Activated CD4-positive, alpha-beta memory T cell treated with anti-CD3 and anti-CD28 coated beads, Interleukin-2, amount 10 ng/mL, durations not matched to agents 7 days and 5 days (primary cell): ENCODE measurements at places on chromosomes 7 and 10. TPM values are rescaled to one million over a fixed set of nuclear protein-coding genes. Genes with fewer than 3 reads are reported as not detected.
A peak's percentile ranks its signal among the peaks of the same experiment; 100 is the strongest.

DNA sequence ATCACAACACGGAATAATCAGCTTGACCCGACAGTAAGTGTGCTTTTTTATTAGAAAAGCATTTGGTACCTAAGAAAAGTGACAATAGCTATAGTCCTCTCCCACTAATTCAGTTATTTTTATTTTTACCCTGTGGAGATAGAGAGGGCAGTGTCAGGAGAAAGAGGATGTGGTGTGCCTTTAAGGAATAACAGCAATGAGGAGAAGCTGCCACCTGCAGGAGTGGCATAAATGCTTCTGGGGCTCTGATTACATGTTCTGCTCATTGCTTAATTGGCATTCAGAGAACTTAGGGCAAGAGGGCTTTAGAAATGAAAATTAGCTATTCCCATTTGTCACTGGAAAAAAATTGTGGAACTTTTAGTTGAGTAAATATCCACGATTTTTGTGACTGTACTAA, 60.1 kb downstream of the DENND11 start:
- no peaks in the 10 kb centered on the region for H3K27me3 ChIP-seq
- H3K36me3 ChIP-seq, result peaks cover 38% of the 10 kb centered on the region
- H3K4me1 ChIP-seq, result no peaks in the 10 kb centered on the region
- H3K27ac ChIP-seq, result no peak overlapping the region
- no peak overlapping the region for H3K4me3 ChIP-seq
- DNase-seq, result no peak

DNA sequence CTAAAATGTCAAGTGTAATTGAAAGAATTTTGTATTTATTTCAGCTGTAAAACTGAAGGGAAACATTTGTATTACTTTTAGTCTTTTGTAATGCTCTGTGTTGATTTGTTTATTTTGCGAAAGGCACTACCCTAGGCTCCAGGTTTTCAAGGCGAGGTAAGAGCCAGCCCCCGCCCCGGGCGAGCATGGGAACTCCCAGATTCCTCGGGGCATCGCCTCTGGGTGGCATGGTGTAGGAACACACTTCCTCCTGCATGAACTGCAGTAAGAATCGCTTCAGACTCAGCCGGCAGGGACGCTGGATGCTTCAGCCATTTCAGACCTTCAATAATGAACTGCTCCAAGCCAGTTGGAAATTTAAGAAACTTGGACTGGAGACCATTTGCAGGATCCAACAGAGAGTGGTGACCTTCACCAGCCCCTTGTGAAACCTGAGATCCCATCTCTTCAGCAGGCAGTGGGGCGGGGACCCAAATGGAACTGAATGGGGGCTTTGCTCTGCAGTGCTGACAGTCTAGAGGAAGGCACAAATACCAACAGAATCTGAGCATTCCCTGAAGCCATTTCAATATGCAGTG, 544.3 kb upstream of the MGMT start:
- no peak overlapping the region for H3K27ac ChIP-seq
- H3K4me1 ChIP-seq, result no peaks in the 10 kb centered on the region
- no peaks in the 10 kb centered on the region for H3K36me3 ChIP-seq
- no peak overlapping the region for H3K4me3 ChIP-seq
- DNase-seq, result no peak

DNA sequence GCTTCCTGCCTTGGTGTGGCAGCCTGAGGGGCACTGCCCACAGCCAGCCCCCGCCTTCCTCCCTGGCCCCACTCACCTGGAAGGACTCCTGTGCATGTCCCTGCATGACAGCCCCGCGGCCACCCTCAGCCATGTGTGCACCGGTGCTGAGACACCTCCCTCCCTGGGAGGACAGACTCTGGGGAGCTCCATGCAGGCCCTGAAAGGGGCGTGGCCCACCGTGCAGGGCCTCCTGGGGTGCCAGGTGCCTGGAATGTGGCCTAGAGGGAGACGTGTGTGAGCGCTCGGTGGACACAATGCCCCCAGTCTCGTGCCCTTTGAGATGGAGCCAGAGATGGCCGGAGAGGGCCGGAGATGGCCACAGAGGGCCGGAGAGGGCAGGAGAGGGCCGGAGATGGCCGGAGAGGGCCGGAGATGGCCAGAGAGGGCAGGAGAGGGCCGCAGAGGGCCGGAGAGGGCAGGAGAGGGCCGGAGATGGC, 59.1 kb upstream of the PPP2R2D start:
- DNase-seq, result no peak
- no peaks in the 10 kb centered on the region for H3K36me3 ChIP-seq
- H3K27ac ChIP-seq, result no peak overlapping the region
- no peaks in the 10 kb centered on the region for H3K4me1 ChIP-seq
- no peak overlapping the region for H3K4me3 ChIP-seq

The NANOS1 gene
- 0.40 TPM for total RNA-seq

The AASS gene
- 0.93 TPM for total RNA-seq

- DNase-seq, result no peak
- H3K36me3 ChIP-seq, result no peaks in the 10 kb centered on the region
- H3K4me1 ChIP-seq, result peaks cover 12% of the 10 kb centered on the region
- H3K27me3 ChIP-seq, result peaks cover 7% of the 10 kb centered on the region
- H3K4me3 ChIP-seq, result no peak overlapping the region
- no peak overlapping the region for H3K27ac ChIP-seq
Measured at GRCh38 chr10:78539247-78539766, 505.6 kb downstream of the RPS24 start.

DNA sequence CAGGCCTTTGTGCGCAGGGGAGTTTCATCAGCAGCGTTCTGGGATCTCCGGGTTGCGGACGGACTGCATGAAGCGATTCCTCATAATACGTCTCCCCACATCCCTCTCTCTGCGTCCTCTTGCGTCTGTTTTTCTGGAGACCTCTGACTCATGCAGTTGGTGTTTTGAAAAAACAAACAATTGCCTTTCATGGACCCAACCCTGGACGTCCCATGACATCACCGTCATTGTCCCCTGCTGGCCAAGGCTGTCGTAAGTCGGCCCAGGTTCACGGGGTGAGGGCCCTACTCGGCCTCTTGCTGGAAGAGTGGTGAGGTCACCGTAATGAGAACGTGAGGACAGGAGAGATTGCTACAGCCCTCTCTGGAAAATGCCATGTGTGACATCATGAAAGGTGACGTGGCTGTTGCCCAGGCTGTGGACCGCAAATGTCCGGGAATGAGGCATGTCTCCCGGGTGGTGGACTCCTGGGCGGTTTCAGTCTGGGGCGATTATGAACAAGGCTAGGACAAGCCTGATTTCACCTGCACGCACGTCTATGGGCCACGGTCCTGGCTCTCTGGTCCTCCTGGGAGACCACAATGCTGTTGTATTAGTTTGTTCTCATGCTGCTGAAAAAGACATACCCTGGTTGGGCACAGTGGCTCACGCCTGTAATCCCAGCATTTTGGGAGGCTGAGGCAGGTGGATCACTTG, 9.8 kb upstream of the MAFK start:
- H3K36me3 ChIP-seq, result no peaks in the 10 kb centered on the region
- H3K27me3 ChIP-seq, result peaks cover 4% of the 10 kb centered on the region
- no peak overlapping the region for H3K27ac ChIP-seq
- no peak overlapping the region for H3K4me3 ChIP-seq
- DNase-seq, result no peak

GRCh38 chr7:147540743-147541142, 1049.8 kb upstream of the C7orf33 start:
- no peaks in the 10 kb centered on the region for H3K4me1 ChIP-seq
- H3K27ac ChIP-seq, result no peak overlapping the region
- H3K36me3 ChIP-seq, result no peaks in the 10 kb centered on the region
- H3K4me3 ChIP-seq, result no peak overlapping the region

DNA sequence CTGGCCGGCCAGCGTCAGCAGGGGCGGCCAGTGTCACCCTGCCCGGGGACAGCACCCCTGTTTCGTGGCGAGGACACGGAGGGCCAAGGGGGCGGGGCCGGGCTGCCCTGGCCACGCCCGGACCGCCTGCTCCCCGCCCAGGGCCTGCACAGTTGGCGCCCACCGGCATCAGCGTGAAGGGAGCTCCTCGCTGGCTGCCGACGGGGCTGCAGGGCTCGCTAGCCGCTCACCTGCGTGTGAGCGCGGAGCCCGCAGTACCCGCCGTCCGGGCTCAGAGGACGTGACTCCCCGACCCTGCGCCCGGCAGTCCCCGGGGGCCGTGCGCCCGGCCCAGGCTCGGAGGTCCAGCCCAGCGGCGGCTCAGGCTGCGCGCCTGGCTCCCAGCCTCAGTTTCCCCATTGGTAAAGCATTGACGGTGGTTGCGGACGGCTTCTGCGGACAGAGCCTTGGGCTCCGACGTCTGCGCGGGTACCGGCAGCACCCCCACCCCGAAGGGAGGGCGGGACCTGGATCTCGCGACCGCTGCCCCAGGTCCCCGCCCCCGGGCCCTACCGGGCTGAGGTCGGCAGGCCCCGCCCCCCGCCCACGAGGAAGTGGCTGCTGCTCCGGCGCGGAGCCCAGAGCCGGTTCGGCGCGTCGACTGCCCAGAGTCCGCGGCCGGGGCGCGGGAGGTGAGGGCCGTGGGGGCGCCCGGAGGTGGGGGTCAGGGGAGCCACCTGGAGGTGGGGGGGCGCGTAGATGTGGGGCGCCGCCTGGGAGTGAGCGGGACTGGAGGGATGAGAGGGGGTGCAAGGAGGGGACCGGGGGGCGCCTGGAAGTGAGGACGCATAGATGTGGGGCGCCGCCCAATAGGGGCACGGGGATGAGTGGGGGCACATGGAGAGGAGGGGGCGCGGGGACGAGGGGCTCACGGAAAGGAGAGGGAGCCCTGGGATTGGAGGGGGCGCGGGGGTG, at the start of gene ARPC1B:
ARPC1B (plus strand) TSS at position 620 of the 954 bp plus-strand sequence. CDS start 10,985 bp downstream, outside the sequence.
- peaks cover 48% of the 10 kb centered on the region for H3K4me1 ChIP-seq
- H3K27me3 ChIP-seq, result no peaks in the 10 kb centered on the region
- peak within 1 kb of the TSS; percentile 80 for H3K4me3 ChIP-seq
- DNase-seq, result peak; percentile 87
- H3K27ac ChIP-seq, result peak within 1 kb of the TSS; percentile 83

The LRRN3 gene
- total RNA-seq, result 19.2 TPM

DNA sequence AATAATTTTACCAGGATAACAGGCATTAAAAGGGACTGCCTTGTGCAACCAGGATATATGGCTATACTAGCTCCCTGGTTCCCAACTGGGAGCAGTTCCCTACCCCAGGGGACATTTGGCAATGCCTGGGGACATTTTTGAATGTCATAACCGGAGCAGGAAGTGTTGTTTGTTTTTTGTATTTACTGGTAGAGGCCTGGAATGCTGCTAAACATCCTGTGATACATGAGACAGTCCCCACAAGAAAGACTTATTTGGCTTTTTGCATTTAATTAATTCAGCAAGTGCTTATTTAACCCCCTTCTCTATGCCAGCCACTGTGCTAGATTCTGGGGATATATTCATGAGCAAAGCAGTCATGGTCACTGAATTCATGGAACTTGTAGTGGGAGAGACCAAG, 181.2 kb downstream of the BBS9 start:
- no peaks in the 10 kb centered on the region for H3K4me1 ChIP-seq
- no peak for DNase-seq
- H3K4me3 ChIP-seq, result no peak overlapping the region
- H3K27me3 ChIP-seq, result no peaks in the 10 kb centered on the region

The ITIH2 gene
- not detected for total RNA-seq

GRCh38 chr10:83942410-83942809, 196.9 kb upstream of the GHITM start:
- no peak for DNase-seq
- H3K36me3 ChIP-seq, result no peaks in the 10 kb centered on the region
- no peak overlapping the region for H3K27ac ChIP-seq
- H3K4me1 ChIP-seq, result no peaks in the 10 kb centered on the region
- peaks cover 3% of the 10 kb centered on the region for H3K27me3 ChIP-seq
- H3K4me3 ChIP-seq, result no peak overlapping the region

DNA sequence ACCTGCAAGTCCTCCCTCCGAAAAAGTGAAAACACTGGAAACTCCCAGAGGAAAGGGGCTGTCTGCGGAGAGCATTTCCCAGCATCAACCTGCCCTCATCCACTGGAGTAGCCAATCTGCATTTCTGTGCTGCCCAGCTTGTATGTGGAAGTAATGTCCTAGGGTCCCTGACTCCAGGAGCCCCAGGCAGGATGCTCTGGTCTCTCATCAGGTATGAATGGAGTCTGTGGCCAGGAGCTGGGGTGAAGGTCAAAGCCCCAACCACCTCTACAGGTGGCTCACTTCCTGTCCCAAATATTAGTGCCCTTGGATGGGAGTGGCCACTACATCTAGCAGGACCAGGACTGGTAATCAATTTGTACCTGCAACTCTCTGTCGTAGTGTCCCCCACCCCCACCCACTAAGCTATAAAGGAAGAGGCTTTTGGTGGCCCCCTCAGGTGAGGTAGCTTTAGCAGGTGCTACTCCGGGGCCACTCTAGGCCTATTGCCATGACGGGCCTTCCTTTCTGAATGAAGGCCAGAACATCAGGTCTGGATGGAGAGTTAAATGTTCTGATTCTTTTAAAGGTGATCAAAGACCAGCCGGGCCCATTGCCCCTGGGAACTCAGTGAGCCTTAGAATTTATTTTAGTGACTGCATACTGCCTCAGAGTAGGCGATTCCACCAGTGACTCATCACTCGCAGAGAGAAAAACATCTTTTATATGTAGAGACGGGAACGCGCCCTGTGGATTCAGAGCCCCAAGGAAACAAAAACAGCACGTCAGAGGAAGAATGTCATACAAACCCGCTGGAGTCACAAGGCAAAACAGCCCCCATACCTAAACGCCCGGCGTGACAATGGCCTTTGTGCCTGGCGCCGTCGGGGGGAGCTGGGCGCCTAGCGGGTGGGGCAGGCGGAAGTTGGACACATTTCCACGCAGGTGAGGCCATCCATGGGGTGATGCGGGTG, 13.0 kb downstream of the EN2 start:
- peaks cover 85% of the 10 kb centered on the region for H3K27me3 ChIP-seq
- no peak overlapping the region for H3K4me3 ChIP-seq
- no peak for DNase-seq
- peaks cover 6% of the 10 kb centered on the region for H3K4me1 ChIP-seq

The PON3 gene
- not detected for total RNA-seq

DNA sequence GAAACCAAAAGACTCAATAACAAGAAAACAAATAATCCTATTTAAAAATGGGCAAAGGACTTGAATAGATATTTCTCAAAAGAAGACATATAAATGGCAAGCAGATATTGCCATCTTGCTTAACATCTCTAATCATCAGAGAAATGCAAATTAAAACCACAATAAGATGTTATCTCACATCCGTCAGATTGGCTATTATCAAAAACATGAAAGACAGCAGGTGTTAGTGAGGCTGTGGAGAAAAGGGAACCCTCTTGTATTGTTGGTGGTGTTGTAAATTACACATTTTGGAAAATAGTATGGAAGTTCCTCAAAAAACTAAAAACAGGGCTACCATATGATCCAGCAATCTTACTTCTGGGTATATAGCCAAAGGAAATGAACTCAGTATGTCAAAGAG, 25.7 kb downstream of the OPALIN start:
- no peak for DNase-seq
- H3K27ac ChIP-seq, result no peak overlapping the region
- H3K36me3 ChIP-seq, result no peaks in the 10 kb centered on the region
- peaks cover 41% of the 10 kb centered on the region for H3K27me3 ChIP-seq

GRCh38 chr10:45278860-45279498, 36.4 kb downstream of the OR13A1 start:
- peaks cover 11% of the 10 kb centered on the region for H3K27me3 ChIP-seq
- no peak overlapping the region for H3K4me3 ChIP-seq
- H3K36me3 ChIP-seq, result no peaks in the 10 kb centered on the region
- H3K4me1 ChIP-seq, result no peaks in the 10 kb centered on the region
- no peak for DNase-seq
